ENCODE measurements at places on chromosomes 11 and 22.

GRCh38 chr22:31332010-31332409 lies 14.1 kb downstream of the PATZ1 start:
- DNase-seq: no peak

DNA sequence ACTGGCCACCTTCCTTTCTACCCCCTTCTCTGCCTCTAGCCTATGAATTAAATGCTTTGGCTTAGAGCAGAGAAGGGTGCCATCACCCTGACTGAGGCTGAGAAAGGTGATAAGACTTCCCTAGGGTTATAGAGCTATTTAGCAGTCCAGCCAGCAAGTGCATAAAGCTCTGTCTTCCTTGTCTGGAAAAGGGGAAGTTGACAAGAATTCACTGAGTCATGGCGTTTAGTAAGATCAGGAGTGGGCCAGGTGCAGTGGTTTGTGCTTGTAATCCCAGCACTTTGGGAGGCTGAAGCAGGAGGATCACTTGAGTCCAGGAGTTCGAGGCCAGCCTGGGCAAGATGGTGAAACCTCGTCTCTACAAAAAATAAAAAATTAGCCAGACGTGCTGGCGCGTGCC lies 63.1 kb downstream of the LHFPL7 start:
- DNase-seq: no peak

DNA sequence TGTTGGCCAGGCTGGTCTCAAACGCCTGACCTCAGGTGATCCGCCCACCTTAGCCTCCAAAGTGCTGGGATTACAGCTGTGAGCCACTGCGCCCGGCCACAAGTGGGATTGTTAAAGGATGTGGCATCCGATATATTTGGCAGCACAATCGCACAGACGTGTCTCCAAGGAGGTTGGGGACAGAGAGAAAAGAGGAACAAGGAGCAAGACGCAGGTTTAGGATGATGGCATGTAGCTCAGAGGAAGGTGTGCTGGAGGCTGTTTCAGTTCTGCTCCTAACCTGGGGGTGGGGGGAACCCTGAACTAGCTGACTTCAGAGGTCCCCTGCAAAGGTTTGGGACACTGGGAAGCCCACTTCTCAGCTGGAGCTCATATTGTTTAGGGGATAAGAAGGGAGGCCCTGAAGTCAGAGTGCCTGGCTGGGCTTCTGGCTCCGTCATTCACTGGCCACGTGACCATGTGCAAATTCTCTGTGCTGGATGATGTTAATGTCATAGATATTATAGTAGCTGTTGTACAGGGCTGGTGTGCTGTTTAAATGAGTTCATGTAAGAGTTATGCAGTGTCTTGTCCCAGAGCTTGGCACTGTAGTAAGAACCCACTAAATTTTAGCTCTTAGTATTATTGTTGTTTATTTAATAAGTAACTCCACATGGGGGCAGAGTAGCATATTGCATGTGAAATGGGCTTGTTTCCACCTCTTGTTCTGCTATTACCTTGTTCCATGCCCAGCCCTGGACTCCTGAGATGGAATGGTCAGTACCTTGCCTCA lies 129.7 kb downstream of the ST3GAL4 start:
- no peak for DNase-seq

DNA sequence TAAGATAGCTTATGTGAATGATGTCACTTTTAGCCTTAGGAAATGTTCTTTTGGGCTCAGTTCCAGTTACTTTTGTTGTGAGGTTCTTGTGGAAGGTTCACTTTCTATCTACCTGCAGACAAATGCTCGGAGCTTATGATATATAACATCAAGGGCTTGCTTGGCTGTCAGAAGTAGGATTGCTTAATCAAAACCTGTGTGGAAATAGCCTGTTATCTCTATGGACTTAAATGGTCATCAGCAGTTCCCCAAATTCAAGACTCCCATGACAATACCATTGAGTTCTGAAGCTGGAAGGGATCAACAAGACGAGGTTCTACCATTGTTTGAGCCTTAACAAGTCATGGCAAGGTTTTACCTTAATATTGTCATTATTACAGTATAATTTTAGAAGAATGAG lies 43.8 kb downstream of the FLI1 start:
- DNase-seq: no peak

DNA sequence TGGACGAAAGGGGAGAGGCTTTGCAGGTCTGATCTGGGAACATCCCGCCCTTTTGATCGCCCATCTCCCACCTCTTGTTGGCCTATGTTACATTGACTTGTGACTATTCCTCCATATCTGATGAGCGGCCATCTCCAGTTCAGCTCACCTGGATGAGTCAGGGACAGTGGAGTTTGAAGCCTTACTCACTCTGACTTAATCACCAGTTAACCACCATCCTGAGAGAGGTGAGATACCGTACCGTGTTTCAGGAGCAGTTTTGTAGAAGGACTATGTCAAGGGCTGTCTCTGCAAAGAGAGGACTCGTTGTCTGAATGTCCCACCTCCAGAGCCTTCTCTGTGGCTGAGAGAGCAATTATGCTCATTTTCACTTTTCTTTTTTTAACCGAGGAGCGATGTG lies 771.7 kb downstream of the NTM start:
- no peak for DNase-seq

GRCh38 chr11:62542111-62542745 lies 4.4 kb downstream of the AHNAK start:
- DNase-seq: no peak

Data from activated CD8-positive, alpha-beta memory T cell treated with anti-CD3 and anti-CD28 coated beads for 48 hours (primary cell).